ENCODE measurements at places on chromosomes 5 and 9.

DNA sequence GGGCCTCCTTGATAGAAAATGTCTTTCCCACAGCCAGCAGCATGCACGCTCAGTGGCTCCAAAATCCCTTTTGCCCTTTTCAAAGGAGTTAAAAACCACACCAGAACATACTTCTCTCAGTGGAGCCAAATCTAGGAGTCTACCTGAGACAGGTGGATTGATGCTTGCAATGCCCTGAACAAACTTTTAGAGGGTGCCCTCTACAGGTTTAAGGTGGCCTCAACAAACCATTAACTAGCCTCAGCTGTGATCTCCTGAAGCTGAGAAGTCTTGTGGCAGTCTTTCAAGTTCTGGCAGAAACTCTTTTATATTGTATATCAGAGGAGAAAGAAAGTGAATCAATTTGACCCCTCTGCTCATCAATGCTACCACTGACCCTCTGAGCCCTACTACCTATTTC is 125.4 kb downstream of the MED27 start:
- DNase-seq: no peak

GRCh38 chr9:132697230-132697629 is 27.0 kb downstream of the GTF3C4 start:
- DNase-seq: no peak

DNA sequence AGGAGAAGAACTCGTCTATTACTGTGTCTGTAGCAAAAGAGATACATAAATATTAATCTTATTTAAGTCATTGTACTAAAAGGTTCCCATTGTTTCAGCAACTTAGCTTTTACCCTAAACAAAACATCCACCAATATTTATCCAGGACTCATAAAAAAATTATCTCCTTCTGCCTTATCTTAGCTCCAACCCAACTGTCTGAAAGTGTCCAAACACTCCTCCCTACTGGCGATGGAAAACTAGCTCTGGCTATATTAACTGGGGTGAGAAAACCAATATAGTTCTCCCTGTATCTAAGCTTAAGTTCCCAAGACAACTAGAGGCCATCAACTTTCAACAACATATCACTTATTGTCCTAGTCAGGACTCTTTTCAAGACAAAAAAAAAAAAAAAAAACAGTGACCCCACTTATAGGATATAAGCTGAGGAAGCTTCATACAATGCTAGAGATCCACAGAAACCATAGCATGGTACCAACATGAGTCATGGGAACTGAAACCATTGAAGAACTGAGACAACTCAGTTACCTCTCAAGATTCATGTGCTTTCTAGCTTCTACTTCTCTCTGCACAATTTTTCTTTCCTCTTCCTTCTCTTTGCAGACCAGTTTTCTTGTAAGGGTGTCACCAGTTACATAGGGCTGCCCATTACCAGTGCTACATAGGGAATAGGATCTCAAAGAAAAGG is 150.7 kb upstream of the RASA1 start:
- DNase-seq: no peak

DNA sequence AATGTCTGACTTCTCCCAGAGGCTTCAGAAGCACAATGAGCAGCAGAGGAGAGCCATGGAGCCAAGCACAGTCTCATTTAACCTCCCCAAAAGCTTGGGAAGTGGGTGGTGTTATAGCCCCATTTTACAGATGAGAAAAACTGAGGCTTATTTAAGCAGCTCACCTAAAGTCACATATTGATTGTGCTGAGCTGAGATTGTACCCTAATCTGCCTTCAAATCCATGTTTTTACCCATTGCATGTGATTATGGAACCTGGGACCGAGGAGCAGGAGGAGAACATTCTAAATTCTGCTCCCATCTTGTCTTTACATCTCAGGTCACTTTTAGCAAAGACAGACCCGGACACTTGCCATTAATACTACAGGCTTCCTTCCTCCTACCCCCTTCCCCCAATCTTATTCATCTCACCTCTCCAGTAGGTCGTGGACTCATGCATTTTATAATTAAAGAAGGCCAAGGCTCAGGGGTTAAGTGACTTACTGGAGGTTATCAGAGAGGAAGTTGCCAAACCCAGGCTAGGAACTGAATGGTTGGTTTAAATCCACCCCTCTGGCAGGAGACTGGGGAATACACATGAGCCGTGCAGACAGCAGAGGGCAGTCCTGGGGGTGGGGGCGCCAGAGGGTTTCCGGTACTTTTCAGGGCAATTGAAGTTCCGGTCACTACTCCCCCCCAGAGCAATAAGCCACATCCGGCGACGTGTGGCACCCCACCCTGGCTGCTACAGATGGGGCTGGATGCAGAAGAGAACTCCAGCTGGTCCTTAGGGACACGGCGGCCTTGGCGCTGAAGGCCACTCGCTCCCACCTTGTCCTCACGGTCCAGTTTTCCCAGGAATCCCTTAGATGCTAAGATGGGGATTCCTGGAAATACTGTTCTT is 51.0 kb upstream of the IL17B start:
- no peak for DNase-seq

DNA sequence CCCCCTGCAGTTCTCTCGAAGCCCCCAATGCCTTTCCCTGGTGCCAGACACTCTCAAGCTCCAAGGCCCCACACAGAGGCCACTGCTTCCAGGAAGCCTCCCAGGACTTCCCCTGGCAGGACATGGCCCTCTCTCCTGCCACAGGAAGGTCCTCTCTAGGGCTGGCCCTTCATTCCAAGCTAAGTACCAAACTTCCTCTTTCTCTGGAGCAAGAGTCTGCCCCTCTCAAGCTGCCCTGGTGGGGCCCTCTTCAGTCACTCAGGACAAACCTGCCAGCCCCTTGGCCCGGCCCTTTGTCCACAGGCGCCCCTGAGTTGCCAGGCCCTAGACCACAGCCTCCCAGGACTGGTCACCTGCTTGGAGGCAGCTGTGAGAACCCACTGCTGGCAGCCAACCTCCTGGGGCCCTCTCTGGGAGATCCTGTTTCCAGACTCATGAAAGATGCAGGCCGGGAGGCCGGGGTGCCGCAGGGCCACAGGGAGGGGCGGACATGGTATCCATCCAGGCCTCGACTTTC is 6.6 kb downstream of the NINJ1 start:
- no peak for DNase-seq

DNA sequence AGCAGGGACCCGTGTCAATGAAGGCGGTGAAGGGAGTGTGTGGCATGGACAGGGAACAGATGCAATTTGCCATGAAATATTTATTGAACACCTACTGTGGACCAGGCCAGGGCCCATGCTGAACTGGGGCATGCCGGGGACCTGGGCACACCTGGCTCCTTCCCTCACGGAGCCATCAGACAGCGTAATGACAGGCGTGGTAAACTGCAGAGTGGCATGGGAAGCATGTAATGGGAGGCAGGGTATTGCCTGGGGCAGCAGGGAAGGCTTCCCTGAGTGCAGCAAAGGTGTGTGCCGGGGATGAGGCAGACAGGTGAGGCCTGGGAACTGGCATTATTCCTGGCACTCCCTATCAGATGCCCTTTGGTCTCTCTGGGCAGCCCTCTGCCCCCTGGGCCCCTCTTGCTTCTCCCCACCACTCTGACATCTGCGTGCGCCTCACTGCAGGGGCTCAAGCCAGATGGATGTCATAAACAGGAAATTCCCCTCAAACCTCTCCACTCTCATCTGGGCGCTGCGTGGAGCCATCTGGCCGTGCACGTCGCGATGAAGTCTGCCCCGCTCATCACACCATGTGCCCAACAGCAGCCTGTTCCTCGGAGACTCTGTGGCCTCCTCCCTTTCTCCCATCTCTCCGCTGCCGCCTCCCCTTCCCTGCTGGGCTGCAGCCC is 67.6 kb downstream of the HMCN2 start:
- DNase-seq: no peak

DNA sequence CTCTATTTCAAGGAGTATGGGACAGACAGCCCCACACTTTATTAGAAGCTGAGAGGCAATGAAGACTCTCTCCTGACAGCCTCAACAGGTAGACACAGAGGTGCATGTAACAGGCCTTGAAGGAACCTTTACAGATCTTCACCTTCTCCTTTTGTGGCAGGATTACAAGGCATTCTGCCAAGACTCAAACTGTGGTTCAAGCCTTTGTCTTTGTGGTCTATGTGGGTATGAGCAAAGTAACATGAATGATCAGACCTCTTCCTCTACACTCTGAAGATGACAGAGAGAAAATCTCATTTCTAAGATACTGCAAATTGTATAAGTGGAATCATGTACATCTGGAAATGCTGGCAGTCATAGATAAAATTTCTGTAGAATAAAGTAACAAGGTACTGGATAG is 346.9 kb downstream of the CDH9 start:
- DNase-seq: no peak

- DNase-seq: no peak
Measured at GRCh38 chr5:178404987-178405386, 172.4 kb upstream of the PHYKPL start.

DNA sequence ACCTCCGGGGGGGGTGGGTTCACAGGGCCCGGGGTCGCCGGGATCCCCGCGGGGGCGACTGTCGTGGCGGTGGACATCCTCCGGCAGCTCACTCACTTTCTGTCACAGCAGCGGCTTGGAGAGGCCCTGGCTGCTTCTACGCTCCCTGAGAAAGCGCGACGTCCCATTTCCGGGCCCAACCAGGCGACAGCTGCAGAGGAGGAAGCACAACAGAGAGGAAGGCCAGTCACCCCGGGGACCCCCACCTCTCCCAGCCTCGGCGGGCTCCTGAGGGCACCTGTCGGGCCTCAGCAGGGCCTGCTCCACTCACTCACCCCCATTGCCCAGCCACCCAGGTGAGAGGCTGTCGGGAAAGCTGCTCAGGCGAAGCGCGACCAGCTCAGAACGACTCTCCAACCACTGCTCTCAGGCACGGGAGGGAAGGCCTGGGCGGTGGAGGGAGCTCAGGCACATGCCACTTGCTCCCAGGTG is 14.4 kb downstream of the BRD3 start:
- DNase-seq: no peak

- no peak for DNase-seq
Measured at GRCh38 chr5:108196276-108196675, 185.6 kb downstream of the FBXL17 start.

- no peak for DNase-seq
Measured at GRCh38 chr9:82531795-82532194, 531.1 kb downstream of the RASEF start.

- no peak for DNase-seq
Measured at GRCh38 chr9:72597181-72597517, 75.7 kb downstream of the TMC1 start.

GRCh38 chr5:14172149-14172795 is 29.1 kb downstream of the TRIO start:
- no peak for DNase-seq

DNA sequence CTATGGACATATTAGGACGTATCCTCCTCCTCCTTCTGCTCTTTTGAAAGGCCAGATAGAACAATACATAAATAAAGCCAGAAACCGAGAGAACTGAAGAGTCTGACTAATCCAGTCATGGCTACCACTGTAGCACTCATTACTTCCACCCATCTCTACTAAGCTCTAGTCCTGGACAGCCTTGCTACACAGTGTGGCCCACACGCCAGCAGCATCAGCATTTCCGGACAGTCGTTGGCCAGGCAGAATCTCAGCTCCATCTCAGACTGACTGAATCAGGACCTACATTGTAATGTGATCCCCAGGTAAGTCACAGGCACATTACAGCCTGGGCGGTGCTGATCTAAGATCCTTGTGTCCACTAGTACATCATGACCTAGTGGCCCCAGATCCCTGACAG is 182.9 kb downstream of the DRD1 start:
- DNase-seq: no peak

GRCh38 chr5:10595293-10595671 is 31.4 kb downstream of the ANKRD33B start:
- DNase-seq: no peak

- DNase-seq: no peak
Measured at GRCh38 chr5:135843571-135844337, 9.3 kb downstream of the SLC25A48 start.

DNA sequence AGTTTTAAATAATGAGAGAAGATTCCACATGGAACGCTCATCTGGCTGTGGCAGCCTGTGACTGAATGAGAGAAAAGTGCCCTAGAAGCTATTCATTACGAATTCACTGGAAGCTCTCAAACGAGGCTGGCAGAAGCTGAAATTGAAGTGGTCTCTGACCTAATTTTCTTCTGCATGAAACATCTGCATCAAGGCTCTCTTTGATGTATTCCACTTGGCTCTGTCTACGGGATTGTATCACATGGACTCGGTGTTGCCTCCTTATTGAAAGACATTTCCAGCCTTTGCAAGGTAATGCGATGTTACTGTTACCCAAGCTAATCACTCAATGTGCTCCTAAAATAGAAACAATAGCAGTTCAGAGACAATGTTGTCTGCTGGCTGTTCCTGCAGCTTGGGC is 246.9 kb upstream of the ZNF462 start:
- no peak for DNase-seq

DNA sequence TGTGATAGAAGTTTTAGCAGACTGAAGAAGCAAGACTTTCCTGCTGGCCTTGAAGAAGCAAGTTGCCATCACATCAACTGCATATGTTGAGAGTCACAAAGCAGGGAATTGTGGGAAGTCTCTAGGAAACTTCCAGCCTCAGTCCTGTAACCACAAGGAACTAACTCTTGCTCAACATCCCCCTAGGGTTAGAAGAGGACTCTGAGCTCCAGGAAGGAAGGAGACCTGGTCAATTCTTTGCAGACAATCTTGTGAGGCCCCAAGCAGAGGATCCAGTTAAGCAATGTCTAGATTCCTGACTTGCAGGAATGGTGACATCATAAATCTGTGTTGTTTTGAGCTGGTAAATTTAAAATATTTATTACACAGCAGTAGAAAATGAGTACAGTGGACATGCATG is 18.6 kb upstream of the ZNF366 start:
- DNase-seq: peak; percentile 50

DNA sequence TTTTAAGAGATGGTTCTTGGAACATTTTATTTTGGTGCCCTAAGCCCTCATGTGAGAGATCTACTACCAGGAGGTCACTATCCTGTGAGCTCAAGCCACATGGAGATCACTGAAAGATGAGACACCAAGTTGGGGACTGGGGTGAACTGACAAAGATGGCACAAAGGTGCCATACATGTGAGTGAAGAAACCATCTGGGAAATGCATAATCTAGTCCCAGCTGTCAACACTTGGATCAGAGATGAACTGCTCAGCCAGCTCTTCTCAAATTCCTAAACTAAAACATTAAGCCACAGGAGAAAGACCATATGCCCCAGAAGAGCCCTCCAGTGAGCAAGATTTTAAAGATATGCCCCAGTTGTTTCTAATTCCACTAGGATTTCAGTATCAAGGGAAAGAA is 22.2 kb upstream of the MYOT start:
- no peak for DNase-seq

DNA sequence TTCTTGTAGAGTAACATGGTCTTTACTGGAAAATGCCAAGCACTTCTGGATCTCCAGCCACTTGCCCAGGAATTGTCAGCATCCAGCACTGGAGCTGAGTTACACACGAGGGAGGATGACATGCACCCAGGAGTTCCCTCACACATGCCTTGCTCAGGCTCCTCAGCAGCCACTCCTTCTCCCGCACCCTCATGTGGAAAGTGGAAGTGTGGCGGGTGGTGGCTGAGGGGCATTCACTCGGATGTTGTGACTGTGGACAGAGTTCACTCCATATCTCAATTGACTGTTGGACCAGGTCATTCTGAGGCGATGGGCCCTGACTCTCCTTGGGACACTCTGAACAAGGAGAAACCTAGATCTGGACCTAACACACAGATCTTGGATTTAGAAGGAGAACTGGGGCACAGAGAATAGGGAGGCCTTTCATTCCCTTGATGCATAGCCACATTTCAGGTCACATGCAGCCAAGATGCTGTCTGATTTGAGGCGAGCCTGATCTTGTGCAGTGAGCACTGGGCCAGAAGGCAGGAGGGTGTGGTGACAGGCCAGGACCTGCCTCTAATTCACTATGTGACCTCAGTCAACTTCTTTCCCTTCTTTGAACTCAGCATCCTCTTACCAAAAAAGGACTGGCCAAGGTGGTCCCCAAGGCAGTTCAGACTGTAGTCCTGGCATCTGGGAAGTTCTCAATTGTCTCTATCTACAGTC is 62.1 kb downstream of the CYSTM1 start:
- DNase-seq: no peak

Measured in AG08396 (cell line).